ENCODE measurements at places on chromosomes 2 and 18.

GRCh38 chr18:45856531-45856930 is 31.1 kb downstream of the SIGLEC15 start:
- DNase-seq, result no peak

DNA sequence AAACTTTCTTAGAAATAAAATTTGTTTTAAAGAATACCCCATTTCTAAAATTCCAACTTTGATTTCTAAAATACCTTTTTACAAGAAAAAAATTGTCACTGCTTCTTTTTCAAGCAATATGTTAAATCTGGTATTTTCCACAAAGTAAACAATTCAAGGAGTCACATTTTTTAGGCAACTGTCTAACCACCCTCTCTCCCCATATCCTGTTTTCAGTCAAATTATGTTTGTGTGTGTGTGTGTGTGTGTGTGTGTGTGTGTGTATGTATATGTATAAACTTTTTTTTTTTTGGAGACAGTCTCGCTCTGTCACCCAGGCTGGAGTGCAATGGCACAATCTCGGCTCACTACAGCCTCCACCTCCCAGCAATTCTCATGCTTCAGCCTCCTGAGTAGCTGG is 59.3 kb downstream of the ADNP2 start:
- DNase-seq, result no peak

DNA sequence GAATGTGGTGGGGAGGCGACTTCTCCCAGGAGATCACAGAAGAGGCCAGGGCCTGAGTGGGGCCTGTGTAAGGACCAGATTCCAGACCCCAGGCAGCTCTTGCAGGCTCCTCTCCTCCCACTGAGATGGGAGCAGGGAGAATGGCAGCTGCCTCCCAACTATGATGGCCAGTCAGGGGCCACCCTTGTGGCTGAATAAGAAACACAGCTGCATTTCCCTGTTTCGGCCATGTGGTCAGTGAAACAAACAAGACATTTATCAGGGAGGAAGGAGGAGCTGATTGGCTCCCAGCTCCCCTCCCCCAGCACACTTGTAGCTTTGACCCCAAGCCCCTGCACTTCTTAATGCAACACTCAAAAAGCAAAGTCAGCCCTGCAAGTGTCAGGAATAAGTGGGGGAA is 143.5 kb downstream of the CELF4 start:
- no peak for DNase-seq

DNA sequence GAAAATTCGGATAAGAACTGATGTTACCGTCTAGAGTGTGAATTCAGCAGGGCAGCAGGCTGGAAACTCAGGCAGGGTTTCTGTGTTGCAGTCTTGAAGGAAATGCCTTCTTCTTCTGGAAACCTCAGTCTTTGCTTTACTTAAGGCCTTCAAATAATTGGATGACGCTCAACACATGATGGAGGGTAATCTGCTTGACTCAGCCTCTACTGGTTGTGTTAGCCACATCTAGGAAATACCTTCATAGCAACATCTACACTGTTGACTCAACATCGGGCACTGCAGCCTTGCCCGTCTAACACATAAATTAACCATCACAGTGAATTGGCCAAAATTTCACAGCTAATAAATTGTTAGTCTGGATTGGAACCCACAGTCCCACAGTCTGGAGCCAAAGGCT is 37.2 kb downstream of the YPEL5 start:
- no peak for DNase-seq

GRCh38 chr2:159225025-159226016 is 61.2 kb downstream of the WDSUB1 start:
- DNase-seq, result no peak

DNA sequence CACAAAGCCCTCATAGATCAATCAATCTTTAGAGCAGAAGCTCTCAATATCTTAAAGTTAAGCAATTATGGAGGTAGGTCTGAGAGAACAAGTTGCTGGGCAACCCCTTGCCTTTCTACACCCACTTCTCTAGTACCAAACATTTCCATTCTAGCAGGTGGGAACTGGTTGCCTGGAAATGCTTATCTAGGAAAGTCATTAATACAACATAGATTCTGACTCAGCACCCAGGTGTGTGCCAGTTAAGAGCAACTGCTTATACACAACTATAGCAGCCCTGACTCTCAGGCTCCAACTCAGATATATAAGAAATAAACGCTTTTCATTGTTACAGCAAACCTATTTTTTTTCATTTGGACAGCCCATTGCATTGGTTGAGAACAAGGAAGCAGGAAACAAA is 237.7 kb downstream of the IRS1 start:
- DNase-seq, result no peak

GRCh38 chr2:52404866-52405265 is 1362.7 kb upstream of the CHAC2 start:
- no peak for DNase-seq

- DNase-seq, result no peak
These were observed 24.1 kb upstream of the NFATC1 start for GRCh38 chr18:79371561-79372121.

- DNase-seq, result no peak
These were observed 36.9 kb downstream of the RIT2 start for GRCh38 chr18:43078478-43079092.

GRCh38 chr2:48345176-48345575 is 184.8 kb upstream of the STON1 start:
- no peak for DNase-seq

- no peak for DNase-seq
These were observed 140.0 kb downstream of the NETO1 start for GRCh38 chr18:72727776-72728175.

DNA sequence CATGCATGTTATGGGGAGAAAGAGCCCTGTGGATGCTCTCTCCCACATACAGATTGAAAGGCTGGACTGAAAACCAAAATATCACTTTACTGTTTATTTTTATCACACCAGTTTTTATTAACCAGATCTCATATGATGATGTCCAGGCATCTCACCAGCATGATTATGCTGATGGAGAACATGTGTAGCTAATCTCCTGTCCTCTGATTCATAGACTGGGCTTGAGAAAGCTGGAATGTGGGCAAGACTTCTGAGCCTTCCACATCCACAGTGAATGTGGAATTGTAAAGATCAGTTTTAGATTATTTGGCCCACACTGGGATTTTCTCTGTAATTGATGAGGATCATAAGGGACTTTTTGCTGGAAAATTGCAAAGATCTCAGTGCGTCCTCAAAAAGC is 137.9 kb downstream of the ICOS start:
- DNase-seq, result no peak

- no peak for DNase-seq
These were observed 33.3 kb downstream of the ANXA4 start for GRCh38 chr2:69774984-69775982.

DNA sequence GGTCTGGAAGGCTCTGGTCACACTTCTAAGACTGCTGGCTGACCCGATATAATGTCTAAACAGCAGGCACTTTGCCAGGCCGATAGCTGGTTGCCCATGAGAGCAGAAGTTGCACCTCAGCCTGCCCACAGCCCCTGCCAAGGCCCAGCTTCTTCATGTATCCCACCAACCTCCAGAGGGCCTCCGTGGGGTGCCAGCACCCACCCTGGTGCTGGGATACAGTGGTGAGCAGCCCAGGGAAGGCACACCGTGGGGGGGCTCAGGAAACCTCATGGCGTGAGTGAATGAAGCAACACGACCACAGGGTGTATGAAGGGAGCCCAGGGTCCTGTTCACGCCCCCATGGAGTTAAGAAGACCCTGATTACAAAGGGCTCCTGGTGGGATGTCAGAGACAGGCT is 16.2 kb upstream of the GLI2 start:
- no peak for DNase-seq

GRCh38 chr2:72316774-72317173 is 169.1 kb upstream of the CYP26B1 start:
- DNase-seq, result no peak

- no peak for DNase-seq
These were observed 2.4 kb downstream of the ARL6IP6 start for GRCh38 chr2:152720794-152721193.

DNA sequence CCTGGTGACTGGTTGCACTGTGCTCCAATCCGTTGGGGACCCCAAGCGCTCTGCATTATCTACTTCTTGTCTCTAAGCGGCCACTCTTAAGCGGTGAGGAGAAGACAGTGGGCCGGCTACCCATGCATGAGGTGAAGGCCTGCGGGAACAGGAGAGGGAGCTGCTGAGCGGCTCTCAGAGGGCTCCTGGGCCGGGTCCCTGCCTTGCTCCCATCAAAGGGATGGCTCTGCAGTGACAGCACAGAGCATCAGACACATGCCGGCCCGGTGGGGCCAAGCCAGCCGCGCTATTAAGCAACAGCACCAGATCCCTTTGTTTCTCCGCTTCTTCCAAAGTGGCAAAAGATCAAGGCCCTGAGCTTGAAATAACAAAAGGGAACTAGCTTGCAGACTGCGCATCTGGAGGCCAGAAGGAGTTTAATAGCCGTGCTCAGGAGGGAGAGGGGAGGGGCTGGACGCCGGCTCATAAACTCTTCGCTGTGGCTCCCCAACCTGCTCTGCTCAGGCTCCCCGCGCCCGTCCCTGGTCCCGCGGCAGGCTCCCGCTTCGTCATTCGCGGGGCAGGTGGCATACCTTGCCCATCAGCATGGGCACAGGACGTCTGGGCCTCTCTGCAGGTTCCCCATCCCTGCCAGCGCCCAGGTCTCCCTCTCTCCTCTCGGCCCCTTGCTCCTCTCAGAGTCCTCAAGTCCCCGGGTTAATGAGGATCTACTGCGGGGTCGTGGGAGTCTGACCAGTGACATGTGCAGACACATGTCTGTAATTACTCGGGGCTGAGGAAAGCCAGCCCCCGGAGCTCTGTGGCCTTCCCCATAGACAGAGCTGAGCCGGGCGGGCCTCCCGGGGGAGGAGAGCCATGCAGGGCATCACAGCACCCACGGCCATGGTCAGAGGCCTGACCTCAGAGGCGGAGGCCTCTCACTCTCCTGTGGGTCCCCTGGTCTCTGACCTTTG is 96.7 kb downstream of the ASB1 start:
- DNase-seq, result no peak
